ENCODE measurements at places on chromosomes 1 and 21. TPM values are rescaled to one million over a fixed set of nuclear protein-coding genes. Genes with fewer than 3 reads are reported as not detected.

Gene SH2D5
- 2.4 TPM for total RNA-seq

Gene KRTAP7-1
- not detected for total RNA-seq

Gene AMPD1
- not detected for total RNA-seq

Gene ASAP3
- 58.6 TPM for total RNA-seq

Gene AVPR1B
- total RNA-seq = not detected

Gene ZBTB7B
- 10.8 TPM for total RNA-seq

Gene IFI44L
- 4.6 TPM for total RNA-seq

Gene NIBAN1
- total RNA-seq = 52.6 TPM

Gene MAB21L3
- 0.28 TPM for total RNA-seq

Gene BRDT
- total RNA-seq = not detected

Gene HFM1
- total RNA-seq = 0.43 TPM

Gene DNASE2B
- not detected for total RNA-seq

Gene OPTC
- total RNA-seq = not detected

Gene ESPN
- total RNA-seq = not detected

Gene NES
- total RNA-seq = 6.1 TPM

Gene CD244
- not detected for total RNA-seq

Gene S100A7A
- not detected for total RNA-seq

Gene MPL
- total RNA-seq = not detected

Gene SORT1
- 4.7 TPM for total RNA-seq

Gene KIRREL1
- 131 TPM for total RNA-seq

Gene BACE2
- 21.8 TPM for total RNA-seq

Gene AKT3
- 23.5 TPM for total RNA-seq

Gene DSCAM
- under 0.01 TPM for total RNA-seq

Gene TRPM2
- under 0.01 TPM for total RNA-seq

Gene AK5
- 14.0 TPM for total RNA-seq

Gene SLC5A9
- not detected for total RNA-seq

Gene LINGO4
- not detected for total RNA-seq

Gene CA14
- not detected for total RNA-seq

Gene RNF19B
- 8.7 TPM for total RNA-seq

Gene IGFN1
- 0.09 TPM for total RNA-seq

Gene AMY1B
- not detected for total RNA-seq

Gene SMIM1
- total RNA-seq = 2.0 TPM

Gene FALEC
- total RNA-seq = 0.18 TPM

Gene AQP10
- total RNA-seq = not detected

Data from smooth muscle cell of bladder (primary cell).